ENCODE measurements at places on chromosomes 1 and 21. TPM values are rescaled to one million over a fixed set of nuclear protein-coding genes. Genes with fewer than 3 reads are reported as not detected.

PMVK gene
- total RNA-seq, result 14.3 TPM

- DNase-seq, result no peak
These were observed 26.2 kb downstream of the ENAH start for GRCh38 chr1:225626698-225627097.

- no peak for DNase-seq
These were observed 22.8 kb downstream of the DHX9 start for GRCh38 chr1:182861994-182862393.

FAM72C gene
- 0.68 TPM for total RNA-seq

GRCh38 chr1:53335661-53336060 is 7.8 kb upstream of the LRP8 start:
- no peak for DNase-seq

DNA sequence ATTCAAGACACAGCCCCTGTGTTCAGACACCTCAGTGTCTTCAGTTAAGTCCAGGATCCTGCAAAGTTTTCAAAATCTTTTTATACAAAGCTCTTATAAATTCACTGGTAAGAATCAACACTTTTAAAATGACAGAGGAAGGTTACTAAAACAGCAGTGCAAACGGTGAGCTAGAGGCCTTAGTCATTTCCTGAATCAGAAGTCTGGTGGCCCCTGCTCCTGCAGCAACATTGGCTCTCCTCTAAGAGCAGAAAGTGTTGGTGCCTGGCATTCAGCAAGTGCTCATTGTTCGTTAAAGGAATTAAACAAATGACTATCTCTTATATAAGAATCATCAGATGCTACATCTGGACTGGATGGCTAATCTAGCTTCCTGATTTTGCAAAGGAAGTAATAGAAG is 282.9 kb downstream of the PTGER3 start:
- no peak for DNase-seq

DNA sequence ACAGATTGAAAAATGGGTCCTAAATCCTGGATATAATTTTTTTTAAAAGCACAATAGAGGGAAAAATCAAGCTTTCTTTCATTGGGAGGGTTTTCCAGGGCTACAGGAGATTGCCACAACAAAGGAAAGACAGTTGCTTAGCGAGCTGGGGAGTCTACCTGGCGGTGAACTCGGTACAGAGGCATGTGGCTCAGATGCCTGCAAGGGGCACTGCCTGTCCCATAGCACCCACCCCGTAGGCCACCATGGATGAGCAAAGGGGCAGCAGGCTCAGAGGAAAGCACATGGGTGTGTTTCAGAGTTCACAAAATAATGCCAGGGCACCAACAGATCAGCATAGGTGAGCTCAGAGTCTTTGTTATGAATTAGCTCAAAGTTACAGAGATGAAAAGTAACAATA is 79.5 kb downstream of the PCNX2 start:
- DNase-seq, result no peak

CCDC24 gene
- total RNA-seq, result 7.2 TPM

- no peak for DNase-seq
These were observed 20.4 kb downstream of the PRPF38A start for GRCh38 chr1:52424813-52425212.

DNA sequence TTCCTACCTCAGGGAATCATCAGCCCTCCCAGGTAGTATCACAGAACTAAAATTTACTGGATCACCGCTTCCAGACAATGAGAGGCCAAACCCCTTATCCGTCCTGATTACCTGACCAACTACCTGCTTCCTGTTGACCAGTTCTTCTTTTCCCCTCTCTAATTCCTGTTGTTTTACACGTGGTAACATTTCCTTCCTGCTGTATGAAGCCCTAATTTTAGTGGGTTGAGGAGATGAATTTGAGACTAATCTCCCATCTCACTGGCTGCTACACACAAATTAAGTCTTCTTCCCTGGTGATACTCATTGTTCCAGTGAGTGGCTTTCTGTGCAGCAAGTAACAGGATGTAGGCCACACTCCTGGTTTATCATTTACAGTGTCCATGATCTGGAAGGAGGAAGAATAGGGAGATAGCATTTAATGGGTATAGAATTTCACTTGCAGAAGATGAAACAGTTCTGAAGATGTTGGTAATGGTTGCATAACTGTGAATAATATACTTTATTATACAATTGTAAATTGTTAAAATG is 2112.9 kb downstream of the NCAM2 start:
- no peak for DNase-seq

DNA sequence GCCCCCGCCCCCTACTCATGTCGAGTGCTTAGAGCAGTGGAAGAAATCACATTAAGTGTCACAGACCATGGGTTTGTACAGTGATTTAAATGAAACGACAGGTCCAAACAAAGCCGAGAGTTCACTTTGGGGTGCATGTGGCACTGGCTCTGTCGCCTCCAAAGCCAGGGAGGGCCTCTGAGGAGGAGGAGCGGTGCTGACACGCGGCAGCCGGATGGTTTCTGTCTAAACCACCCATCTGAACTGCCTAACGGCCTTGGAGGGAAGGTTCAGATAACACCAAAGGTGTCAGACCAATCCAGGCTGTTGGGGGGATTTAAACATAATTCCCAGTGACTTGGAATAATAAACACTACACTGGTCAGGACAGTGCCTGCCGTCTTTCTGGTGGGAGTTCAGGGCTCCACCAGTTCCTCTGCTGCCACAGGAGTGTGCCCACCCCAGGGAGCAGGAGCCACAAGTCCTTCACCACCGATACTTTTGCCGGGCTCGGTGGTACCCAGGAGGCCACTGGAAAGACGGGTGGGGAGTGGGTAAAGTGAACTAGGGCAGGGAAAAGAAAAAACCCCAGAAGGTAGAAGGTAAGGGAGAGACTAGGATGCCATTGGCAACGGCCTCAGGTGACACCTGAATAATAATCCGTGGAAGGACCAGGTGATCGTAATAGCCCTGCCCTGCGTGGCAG is 78.2 kb downstream of the SLC66A1 start:
- no peak for DNase-seq

- no peak for DNase-seq
These were observed 152.9 kb downstream of the ATP6V1G3 start for GRCh38 chr1:198387587-198387986.

DNA sequence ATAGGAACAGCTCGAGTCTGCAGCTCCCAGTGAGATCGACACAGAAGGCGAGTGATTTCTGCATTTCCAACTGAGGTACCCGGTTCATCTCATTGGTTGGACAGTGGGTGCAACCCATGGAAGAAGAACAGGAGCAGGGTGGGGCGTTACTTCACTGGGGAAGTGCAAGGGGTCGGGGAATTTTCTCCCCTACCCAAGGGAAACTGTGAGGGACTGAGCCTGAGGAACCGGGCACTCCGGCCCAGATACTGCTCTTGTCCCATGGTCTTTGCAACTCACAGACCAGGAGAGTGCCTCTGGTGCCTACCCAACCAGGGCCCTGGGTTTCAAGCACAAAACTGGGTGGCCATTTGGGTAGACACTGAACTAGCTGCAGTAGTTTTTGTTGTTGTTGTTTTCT is 307.1 kb downstream of the AMY1C start:
- no peak for DNase-seq

- DNase-seq, result no peak
These were observed 276.9 kb upstream of the ZRANB2 start for GRCh38 chr1:71357708-71358107.

DNA sequence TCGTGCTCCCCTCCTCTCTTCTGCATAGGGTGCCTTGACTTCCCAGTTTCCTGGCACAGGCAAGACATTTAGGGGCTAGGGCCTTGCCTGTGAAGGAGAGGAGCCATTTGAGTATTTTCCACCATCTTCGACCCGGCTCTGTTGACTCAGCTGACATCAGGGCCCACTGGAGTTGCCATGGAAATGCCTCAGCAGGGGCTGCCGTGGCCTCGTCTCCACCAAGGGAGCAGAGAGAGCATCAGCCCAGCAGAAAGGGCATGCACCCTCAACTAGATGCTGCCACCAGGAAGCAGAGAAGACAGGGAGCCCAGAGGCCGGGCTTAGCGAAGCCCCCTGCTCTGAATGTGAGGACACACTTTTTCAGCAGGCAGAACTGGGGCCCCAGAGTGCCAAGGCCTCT is 101.9 kb upstream of the ACTL8 start:
- no peak for DNase-seq

MYCL gene
- 0.39 TPM for total RNA-seq

DNA sequence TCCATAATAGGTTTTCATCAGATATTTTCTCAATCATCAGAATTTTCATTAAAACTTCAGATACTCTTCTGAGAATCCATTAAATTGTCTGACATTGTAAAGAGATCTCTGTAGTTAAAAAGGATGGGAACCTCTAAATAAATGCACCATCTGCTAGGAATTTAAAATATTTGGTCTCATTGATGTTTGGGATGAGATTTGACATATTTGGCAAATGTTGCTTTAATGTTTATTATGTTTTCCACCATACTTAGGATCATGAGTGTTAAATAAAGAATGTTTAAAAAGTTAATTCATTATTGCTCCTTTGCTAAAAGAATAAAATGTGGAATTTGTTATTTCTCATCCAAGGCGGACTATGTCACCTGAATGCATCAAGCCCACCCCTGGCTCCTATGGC is 85.5 kb upstream of the VANGL1 start:
- no peak for DNase-seq

TCEA3 gene
- total RNA-seq, result 138 TPM

- DNase-seq, result no peak
These were observed 24.3 kb upstream of the NID1 start for GRCh38 chr1:236089046-236089773.

DNA sequence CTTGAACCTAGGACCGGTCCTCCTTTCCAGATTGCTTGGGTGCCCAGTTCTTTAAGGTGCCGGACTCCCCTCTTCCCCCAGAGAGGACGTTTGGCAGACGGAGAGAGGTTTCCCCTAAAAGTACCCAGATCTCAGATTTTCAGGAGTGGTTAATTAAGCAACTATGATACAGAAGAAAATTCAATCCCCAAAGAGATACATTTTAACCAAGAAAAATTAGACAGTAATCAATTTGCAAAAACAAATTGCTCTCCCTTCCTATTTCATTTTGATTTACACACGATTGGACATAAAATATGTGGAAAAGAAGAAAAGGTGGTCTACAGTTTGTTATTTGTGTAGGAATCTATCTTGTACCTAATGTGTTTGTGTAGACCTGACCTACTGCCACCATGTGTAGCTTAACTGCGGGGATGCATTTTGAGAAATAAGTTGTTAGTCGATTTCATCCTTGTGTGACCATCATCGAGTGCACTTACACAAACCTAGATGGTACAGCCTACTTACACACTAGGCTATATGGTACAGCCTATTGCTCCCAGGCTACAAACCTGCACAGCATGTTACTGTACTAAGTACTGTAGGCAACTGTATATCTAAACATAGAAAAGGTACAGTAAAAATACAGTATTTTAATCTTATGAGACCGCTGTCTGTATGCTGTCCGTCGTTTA is 755 bp downstream of the RPAP2 start:
- no peak for DNase-seq

DNA sequence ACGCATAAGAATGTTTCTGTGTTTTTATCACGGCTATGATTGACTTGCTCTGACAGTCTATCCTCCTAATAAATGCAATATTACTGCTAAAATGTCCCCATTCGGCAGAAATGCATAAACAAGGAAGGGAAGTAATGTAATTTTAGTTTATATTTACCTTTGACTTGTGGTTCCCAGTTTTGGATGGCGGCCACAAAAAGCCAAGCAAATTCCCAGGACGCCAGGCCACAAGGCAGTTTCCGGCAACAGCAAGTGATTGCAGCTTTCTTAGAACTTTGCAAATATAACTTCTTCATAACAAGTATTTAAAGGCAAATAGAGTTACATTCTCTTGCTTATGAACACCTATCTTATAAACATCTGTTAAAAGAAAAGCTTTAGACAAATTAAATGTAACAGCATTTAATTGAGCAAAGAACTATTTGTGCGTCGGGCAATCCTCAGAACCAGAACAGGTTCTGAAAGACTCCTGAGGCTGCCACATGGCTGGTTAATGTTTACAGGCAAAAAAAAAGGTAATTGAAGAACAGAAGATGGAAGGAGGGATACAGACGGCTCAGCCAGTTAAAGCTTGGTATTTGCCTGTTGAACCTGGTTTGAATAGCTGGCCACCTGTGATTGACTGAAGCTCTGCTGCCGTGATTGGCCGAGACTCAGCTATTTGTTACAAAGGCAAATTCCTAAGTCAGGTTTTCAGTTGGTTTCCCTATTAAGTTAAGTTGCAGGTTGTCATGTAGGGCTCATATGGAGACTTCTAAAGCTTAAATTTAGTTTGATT is 80.8 kb downstream of the C21orf91 start:
- no peak for DNase-seq

- no peak for DNase-seq
These were observed 14.3 kb downstream of the FBXO28 start for GRCh38 chr1:224127925-224128819.

DNA sequence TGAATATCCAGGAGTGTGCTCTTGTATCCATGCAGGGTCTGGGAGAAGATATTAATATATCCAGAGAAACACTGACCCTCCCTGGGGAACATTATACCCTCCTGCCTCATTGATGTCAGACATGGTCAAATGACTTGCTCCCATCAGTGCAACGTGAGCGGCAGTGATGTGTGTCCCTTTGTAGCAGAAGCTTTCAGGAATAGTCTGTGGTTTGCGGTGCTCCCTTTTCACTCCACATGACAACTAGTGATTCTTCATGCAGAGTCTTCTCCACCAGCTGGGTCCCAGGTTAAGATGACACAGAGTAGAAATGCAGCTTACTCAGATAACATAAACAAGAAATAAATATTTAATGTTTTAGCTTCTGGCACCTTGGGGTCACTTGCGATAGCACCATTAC is 31.9 kb upstream of the LYPD8 start:
- no peak for DNase-seq

- peak; percentile 8 for DNase-seq
These were observed 34.8 kb upstream of the SLC19A1 start for GRCh38 chr21:45576838-45577737.

- no peak for DNase-seq
These were observed 468.7 kb downstream of the ADGRL2 start for GRCh38 chr1:82269431-82269830.

- no peak for DNase-seq
These were observed 26.3 kb downstream of the NFASC start for GRCh38 chr1:204896787-204897469.

DNA sequence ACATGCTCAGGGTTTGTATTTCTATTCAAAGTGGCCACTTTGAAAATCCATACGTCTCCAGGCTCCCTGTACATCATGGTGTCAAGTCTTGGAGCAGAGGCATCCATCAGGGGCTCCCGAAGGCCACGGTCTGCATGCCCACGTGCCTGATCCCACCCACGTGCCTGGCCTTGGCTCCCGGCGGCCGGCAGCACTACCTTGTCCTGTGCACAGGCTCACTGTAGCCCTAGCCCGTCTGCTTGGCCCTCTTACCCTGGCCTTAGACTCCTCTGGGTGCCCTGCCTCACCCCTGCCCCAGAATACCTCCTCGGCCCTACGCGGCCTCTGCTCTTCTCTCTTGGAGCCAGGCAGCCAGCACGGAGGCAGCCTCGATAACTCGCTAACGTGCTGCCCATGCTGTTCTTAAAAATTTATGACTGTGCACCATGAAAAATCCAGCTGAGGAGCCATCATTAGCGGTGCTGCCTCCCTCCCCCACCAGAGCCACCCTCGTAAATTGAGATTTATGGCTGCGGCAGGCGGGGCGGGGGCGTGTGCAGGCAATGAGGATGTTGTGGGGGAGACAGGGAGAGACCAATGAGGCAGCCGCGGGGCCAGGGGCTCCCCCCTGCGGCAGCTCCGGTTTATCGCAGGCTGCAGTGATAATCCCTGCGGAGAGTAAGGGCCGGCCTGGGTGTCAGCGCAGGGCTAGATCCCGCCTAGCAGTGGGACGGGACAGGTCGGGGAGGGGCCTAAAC is 24.6 kb downstream of the DMAP1 start:
- DNase-seq, result peak; percentile 49

- DNase-seq, result peak; percentile 34
These were observed 41.9 kb upstream of the EPS8L3 start for GRCh38 chr1:109805486-109806165.

CFAP141 gene
- total RNA-seq, result not detected
